Liver (tissue), 10 donors: ENCODE measurements at places on chromosomes 1 and 21.

DNA sequence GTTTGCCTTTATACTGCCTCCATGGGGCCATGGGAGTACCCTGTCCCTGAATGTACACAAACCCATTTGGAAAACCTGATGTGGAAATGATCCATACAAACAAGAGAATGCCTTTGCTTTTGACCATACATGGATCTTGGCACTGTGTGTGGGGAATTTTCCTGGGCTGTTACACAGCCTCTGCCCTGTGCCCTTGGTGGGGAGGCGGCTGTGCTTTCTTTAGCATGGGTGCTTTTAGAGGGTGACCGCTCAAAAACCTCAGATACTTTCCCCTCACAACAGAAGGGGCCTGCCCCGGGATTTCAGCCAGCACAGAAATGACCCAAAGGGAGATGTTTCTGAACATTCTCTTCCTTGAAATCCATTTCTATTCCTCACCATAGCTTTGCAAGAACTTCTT lies 194.8 kb downstream of the LMO4 start:
- DNase-seq: no peak

GRCh38 chr1:29186707-29187106 lies 5.0 kb upstream of the SRSF4 start:
- no peak for DNase-seq

DNA sequence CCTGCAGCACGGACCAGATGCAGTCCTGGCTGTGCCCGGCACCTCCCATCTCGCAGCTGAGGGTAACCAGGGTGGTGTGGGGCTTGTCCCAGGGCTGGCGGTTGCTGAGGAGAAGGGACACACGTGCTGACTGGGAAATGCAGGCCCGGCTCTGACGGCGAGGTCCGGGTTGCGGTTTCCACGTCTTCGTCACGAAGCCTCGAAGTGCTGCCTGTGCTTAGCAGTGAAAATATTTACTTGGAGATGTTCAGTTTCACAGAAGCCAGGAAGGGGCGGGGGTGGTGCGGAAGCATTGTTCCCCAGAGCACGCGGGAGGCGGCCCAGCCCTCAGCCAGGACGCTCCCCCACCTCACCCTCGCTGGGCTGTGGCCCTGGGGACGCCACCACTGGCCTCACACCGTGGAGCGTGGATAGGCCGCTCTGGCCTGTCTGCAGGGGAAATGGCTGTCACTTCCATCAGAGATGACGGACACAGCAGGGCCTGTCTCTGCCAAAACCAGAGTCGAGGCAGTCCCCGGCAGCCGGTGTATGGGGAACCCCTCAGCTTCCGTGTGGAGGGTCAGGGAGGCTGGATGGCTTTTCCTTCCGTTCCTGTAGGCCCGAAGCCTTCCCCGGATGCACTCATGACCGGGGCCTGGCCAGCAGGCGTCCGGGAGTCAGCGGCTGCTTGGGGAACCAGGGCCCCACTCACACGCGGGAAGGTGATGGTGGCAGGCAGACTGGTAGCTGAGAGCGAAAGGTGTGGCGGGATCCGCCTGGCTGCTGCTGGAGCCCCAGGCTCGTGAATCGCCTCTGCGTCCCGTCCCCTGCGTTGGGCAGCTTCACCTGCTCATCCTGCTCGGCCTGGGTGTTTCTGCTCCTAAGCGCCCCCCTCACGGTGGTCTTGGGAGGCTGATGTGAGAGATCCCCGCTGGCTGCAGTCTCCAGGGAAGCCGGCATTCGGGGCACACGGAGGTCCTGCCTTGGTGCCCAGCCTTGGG lies 14.7 kb upstream of the POFUT2 start:
- DNase-seq: no peak

DNA sequence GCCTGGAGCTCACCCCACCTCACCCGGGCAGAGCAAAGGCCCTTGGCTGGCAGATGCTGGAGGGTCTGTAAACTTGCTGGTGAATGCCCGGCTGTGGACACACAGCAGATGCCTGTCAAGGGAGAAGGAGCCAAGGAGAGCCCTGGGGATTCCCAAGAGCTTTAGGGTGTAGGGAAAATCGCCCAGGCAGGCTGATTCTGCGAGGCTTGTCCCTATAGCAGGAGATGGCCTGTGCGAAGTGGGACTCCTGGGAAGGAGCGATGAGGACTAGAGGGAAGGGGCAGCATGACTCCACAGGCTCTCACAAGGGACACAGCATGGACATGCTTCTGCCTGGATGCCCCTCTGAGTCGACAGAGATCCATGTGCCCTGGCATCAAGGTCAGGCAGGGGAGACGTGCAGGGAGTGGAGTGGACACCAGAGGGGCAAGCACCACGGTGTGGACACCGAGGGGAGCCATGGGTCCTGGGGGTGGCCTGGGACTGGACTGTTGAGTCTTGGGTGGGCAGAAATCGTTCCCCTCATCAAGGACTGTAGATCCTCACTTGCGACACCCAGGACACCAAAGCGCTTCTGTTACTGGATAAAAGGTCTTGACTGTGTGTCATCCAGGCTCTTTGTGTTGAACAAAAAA lies 71.4 kb upstream of the ABCG1 start:
- no peak for DNase-seq

DNA sequence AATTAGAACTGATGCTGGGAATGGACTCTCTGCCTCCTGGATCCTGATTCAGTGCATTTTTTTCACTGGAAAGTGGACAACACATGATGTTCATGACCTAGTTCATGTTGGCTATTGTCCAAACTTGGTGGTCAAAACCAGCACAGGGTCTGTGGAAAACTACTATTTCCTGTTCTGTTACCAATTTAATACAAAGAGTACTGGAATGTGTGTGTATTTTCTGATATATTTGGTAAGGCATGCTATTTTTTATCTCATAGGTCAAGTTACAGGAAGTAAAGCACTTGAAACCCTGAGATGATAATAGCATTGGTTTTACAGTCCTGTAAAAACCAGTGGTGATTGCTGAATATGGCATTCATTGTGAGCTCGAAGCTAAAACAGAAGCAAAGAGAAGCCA lies 89.9 kb downstream of the SGIP1 start:
- no peak for DNase-seq

- DNase-seq: peak; percentile 43
Observed at GRCh38 chr1:203306965-203307541, 1.7 kb downstream of the BTG2 start.

- no peak for DNase-seq
Observed at GRCh38 chr1:203672346-203672745, 45.7 kb downstream of the ATP2B4 start.

DNA sequence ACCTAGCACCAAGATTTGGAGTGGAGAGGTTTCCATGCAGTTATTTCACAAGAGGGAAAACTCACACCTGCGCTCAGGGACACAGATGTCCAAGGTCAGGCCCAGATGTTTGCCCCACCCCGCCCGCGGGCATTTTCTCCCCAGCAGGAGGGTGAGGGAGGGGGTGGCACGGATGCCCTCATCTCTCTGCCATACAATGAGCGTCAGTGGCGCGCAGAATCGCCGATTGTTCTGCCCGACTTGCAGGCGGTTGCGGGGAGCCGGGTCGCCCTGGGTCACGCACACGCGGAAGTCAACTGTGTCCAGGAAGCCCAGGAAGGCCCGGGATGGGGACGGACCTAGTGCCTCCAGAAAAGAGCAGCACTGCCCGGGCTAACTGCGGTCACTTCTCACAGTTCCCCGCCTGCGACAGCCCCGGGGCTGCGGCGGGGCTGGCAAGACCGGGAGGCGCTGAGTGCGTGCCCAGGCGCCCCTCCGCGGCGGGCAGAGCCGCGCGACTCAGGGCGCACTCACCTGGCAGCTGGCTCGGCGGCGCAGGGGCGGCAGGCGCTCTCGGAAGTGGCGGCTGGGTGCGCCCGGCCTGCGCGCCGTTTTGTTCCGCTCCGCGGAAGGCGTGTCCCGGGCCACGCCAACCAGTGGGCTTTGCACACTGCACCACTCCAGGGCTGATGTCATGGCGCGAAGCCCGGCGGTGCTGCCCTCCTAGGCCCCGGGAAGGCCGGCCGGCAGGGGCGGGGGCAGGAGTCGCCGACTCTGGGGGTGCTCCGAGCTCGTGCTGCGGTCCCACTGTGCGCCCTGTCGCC lies at the start of gene CSRP1:
CSRP1 (minus strand) TSS at position 567 of the 803 bp plus-strand sequence. CDS start 10,820 bp downstream, outside the sequence.
- peak; percentile 80 for DNase-seq

GRCh38 chr21:38770660-38771059 lies 35.1 kb upstream of the ETS2 start:
- DNase-seq: no peak

GRCh38 chr1:12088607-12089006 lies 25.5 kb downstream of the TNFRSF8 start:
- DNase-seq: no peak

DNA sequence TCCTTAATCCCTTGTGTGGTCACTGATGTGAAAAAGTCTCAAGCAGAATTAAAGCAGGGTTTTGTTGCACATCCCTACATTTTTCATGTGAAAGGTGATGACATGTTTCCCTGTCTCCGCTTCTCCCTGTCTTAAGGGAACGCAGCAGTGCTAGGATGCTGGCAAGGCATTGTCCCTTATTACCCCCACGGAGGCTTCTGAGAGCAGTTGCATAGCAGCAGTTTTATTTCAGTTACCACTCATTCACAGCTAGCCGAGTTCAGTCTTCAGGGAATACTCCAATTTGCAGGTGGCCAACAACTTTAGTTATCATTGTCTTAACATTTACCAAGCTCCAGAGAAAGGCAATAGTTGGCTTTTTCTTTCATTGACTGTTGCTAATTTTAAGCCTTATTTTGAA lies 89.1 kb downstream of the CLEC20A start:
- DNase-seq: no peak

DNA sequence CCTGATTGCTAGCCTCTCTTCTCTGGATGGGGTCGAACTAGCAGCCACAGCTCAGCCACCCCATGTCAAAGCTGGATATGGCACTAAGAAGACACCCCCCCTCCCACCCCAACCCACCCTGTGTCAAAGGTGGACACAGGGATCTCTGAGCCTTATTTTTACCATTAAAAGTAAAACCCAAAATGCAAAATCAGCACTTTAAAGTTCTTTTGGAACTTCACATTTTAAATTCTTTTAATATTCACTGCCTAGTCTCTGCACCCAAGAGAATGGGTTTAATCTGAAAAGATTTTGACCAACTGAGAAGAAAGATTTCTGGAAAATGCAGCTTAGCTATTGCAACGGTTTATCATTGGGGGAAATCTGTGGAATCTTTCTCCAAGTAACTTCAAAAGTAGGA lies 167.6 kb downstream of the TGFBR3 start:
- no peak for DNase-seq

GRCh38 chr1:164477343-164477742 lies 81.6 kb upstream of the PBX1 start:
- no peak for DNase-seq

GRCh38 chr1:47434051-47434842 lies 3.6 kb upstream of the FOXD2 start:
- no peak for DNase-seq

DNA sequence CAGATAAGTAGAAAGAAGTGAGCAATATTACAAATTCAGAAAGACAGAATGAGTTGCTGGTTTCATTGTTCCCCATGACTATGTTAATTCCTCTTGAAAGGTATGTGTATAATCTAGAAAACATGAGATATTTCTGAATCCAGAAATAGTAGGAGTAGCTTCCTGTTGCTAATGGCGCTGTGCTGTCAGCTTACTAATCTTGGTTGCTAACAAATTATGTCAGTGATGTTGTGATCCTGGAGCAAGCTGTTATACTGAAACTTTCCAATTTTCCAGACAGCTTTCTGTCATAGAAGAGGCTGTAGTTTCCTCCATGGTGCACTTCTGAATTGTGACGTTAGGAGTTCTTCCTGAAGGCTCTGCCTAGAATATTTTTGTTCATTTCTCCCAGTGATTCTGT lies 372.3 kb downstream of the USP25 start:
- no peak for DNase-seq

GRCh38 chr1:113018911-113019310 lies 54.1 kb upstream of the LRIG2 start:
- DNase-seq: no peak

DNA sequence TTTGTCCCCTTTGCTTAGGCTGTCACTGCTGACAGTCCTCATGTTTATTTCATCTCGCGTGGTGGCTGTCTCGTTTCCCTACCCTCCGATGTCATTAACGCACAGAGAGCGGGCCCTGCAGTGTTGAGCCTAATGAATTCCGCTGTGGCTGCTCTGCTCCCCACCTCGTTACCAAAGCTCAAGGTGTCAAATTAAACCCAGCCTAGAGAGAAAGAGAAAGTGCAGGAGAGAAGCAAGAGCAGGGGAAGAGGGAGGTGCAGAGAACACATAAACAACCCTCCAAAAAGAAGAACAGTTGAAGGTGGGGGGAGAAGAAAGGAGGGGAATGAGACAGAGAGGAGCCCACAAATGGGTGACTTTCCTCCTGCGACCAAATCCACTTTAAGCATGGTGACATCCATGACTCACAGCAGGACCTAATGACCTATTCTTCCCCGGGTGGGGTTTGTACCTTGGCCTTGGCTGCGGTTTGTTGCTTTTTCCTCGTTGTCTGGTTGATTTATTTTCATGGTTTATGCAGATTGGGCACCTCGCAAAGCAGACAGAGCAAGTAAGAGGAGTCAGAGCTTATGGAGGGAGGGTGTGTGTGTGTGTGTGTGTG lies 92.5 kb downstream of the PBX1 start:
- no peak for DNase-seq

GRCh38 chr1:205369701-205370123 lies 13.0 kb upstream of the KLHDC8A start:
- no peak for DNase-seq

DNA sequence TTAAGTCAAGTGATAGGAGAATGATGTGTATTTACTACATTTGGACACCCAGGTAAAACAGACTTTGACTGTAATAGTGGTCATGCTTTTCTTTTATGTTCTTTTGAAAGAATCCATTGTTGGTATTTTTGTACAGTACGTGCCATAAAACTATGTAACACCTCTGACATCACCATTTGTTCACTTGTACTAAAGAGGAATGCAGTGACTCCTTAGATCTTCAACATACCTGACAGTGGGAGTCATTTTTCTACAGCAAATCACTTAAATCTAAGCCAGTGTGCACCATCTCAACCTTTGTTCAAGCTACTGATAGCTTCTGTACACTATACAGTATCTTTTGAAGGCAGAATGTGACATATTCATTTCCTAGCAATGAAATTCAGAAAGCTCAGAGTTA lies 6.3 kb upstream of the PLD5 start:
- DNase-seq: no peak

DNA sequence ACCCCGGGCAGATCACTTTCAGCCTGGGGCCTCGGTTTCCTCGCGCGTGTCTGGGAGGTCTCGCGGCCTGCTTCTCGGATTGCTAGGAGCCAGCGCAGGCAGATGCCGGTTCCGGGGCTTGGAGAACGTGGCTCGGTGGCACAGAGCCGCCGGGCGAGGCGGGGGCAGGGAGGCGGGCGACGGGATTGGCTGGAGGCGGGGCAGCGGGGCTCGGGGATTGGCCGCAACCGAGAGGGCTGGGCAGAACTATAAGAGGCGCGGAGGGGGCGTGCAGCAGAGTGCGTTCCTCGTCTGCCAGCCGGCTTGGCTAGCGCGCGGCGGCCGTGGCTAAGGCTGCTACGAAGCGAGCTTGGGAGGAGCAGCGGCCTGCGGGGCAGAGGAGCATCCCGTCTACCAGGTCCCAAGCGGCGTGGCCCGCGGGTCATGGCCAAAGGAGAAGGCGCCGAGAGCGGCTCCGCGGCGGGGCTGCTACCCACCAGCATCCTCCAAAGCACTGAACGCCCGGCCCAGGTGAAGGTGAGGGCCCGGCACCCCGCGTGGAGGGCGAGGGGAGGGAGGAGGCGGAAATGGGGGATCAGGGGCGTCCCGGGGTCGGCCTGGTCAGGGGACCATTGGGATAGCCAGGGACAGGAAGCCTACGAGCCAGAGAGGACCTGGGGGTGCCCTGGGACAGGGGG lies at the start of gene MFSD2A:
MFSD2A (plus strand) TSS at position 276 of the 677 bp plus-strand sequence; CDS start at position 424, 148 bp downstream.
- peak; percentile 68 for DNase-seq

- no peak for DNase-seq
Observed at GRCh38 chr1:162023181-162023546, 505 bp downstream of the OLFML2B start.
